Activated T-cell treated with anti-CD3 and anti-CD28 coated beads for 48 hours (primary cell): ENCODE measurements at places on chromosomes 3 and 15.

- DNase-seq, result no peak
Observed at GRCh38 chr3:61420136-61420759, 141.1 kb upstream of the PTPRG start.

DNA sequence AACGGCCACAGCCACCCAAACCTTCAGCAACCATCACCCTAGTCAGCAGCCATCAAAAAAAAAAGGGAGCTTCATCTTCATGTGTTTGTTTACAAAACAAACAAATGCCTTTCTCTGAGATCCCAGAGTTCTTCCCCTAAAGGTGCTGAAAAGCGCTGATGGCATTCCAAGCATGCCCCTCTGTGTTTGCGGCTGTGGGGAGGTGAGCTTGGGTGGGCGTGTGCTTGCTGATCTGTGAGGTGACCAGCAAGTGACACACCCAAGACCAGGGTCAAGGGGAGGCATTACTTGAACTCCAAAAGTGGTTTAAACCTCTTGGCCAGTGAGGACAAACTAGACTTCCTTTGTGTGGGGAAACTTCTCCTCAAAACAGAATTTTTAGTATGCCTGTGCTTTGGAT lies 81.5 kb downstream of the DHX36 start:
- no peak for DNase-seq

- DNase-seq, result no peak
Observed at GRCh38 chr3:183541235-183541655, 14.3 kb downstream of the KLHL6 start.

DNA sequence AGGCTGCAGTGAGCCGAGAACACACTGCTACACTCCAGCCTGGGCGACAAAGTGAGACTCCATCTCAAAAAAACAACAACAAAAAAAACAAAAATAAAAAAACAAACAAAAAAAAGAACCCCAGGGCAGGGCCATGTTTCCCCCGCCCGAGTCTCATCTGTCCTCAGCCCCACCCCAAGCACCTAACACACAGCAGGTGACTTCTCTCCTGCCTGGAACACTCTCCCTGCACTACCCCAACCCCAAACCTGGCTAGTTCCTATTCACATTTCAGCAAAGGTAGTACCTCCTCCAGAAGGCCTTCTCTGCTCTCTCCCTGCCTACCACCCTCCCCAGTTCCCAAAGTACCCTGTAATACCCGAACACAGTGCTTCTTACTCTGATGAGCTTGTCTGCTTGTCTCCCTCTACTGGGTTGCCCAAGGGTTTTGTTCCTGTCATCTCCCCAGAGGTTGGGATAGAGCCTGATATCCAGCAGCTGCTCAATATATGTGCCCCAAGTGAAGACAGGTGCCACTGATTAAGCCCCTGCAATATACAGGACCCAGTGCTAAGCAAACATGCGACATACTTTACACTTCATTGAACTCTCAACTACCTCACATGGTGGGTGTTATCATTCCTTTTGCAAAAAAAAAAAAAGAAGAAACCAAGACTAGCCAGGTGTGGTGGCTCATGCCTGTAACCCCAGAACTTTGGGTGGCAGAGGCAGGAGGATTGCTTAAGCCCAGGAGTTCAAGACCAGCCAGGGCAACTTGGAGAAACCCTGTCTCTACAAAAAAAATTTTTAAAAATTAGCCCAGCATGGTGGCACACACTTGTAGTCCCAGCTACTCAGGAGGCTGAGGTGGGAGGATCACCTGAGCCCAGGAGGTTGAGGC lies 103.6 kb downstream of the DAPK2 start:
- DNase-seq, result no peak

DNA sequence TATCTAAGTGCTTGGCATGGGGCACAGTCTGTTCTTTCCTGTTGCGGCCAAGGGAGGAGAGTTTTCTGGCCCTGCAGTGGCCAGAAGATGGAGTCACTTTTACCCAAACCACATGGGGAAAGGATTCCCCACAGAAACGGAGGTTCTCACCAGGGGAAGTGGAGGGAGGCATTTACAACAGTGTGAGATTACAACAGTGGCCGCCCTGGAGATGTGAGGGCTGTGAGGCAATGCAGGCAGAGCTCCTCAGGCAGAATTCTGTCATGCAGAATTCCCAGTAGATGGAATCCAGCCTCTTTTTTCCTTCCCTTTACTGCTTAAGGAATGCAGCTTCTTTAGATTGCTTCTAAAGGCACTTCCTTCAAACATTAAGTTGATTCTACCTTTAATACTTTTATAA lies 83.1 kb downstream of the CACNA1D start:
- DNase-seq, result no peak

- no peak for DNase-seq
Observed at GRCh38 chr3:58837141-58837843, 170.7 kb upstream of the FAM3D start.

DNA sequence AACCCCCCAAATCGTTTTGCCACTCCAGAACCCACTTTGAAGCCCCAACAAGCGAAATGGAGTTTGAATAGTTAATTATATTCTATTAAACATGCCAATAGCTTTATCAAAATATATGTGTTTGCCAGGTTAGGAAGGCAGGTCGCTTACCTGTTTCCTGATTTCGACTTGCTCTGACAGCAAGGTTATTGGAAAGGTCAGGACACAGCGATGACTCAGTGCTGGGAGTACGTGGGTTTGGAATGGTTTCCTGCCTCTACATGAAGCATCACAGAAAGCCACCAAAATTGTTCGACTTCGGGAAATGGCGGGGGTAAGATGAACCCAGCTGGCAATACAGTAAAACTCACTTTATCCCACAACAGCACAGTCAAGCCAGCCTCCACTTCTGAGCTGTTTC lies 135.6 kb upstream of the ABI3BP start:
- DNase-seq, result no peak

GRCh38 chr3:149588909-149589308 lies 68.9 kb downstream of the WWTR1 start:
- DNase-seq, result no peak

DNA sequence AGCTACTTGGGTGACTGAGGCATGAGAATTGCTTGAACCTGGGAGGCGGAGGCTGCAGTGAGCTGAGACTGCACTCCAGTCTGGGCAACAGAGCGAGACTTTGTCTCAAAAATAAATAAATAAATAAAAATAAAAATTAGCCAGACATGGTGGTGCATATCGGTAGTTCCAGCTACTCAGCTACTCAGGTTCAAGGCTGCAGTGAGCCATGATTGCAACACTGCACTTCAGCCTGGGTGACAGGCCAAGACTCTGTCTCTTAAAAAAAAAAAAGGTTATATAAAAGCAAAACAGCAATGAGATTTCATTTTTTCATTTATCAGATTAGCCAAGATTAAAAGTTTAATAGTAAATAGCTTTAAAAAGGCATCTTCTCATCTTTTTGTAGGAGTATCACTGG lies 2.9 kb downstream of the TGM4 start:
- no peak for DNase-seq
